ENCODE measurements at places on chromosomes 1 and 21.
A peak's percentile ranks its signal among the peaks of the same experiment; 100 is the strongest.

GRCh38 chr21:19853709-19854575, 1144.3 kb upstream of the NCAM2 start:
- no peak for DNase-seq

DNA sequence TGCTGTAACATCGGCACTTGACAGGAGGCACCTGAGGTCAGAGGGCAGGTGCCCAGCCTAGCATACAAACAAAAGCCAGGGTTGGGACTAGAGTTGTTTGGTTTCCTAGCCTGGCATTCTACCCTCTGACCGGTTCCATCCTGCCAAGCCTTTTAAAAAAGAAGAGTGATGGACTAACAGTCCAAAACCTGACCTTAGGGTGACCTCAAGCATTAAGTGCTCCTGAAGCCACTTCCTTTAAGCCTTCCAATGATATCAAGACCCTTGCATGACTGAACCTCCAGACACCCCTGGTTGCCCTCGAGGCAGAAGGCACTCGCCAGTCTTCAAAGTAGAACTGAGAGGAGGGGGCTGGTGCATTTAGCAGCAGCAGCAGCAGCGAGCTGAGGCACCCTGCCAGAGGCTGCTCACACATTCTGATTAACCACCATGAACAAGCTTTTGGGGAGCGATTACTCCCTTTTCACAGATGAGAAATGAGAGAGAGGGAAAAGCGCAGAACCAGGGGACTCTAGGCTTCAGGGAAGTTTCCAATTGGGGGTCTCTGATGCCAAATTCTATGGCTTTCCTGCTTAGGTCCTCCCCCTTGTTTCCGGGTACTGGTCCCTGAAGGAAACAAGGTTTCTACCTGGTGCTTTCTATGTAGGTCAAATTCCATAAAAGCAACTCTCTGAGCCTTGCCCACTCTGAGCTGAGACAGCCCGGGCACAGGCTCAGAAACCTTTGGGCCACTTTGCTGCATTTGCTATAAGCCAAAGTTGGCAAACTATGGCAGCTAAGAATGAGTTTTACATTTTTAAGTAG, 9.2 kb downstream of the SLC2A1 start:
- DNase-seq: no peak

DNA sequence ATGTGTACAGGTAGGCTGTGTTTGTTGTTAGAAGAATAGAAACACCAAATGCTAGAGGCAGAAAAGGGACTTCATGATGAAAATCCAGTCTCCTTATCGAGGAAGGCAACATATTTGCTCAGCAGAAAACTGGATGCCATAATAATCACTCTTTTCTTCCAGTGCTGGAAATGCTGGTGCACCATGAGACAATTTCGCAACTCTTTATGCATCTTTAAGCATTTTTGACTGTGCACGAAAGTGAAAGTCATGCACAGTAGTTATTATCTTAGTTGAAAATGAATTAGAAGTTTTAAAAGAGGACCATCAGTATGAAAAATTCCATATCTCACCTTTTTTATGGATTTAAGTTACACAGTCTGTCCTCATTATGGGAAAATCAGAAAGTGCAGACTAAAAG, 29.1 kb downstream of the SMYD2 start:
- DNase-seq: no peak

GRCh38 chr1:162709132-162709860, 77.0 kb downstream of the DDR2 start:
- DNase-seq: no peak

DNA sequence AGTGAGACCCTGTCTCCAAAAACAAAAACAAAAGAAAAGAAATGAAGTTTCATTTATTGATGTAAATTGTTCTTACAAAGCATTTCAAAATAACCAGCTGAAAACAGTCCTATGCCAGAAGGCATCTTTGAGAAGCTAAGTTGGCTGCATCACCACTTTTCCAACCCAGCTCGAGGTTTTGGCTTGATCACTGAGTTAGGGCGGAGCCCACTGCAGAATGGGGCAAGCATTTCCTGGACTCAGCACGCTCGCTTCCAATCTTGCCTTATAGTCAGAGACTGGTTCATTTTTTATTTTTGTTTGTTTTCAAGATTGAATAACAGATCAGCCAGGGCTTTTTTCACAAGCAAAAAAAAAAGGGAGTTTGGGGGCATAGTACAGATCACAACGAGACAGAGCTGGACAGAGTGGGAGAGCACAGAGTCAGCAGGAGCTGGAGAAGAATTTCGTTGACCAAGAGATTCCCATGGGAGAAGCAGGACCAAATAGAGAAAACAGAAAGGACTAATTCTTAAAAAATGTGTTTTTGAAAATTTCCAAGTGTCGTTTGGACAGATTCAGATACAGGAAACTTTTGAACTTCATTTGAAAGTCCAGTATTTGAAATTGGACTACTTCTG, 23.5 kb upstream of the COL6A1 start:
- DNase-seq: no peak

DNA sequence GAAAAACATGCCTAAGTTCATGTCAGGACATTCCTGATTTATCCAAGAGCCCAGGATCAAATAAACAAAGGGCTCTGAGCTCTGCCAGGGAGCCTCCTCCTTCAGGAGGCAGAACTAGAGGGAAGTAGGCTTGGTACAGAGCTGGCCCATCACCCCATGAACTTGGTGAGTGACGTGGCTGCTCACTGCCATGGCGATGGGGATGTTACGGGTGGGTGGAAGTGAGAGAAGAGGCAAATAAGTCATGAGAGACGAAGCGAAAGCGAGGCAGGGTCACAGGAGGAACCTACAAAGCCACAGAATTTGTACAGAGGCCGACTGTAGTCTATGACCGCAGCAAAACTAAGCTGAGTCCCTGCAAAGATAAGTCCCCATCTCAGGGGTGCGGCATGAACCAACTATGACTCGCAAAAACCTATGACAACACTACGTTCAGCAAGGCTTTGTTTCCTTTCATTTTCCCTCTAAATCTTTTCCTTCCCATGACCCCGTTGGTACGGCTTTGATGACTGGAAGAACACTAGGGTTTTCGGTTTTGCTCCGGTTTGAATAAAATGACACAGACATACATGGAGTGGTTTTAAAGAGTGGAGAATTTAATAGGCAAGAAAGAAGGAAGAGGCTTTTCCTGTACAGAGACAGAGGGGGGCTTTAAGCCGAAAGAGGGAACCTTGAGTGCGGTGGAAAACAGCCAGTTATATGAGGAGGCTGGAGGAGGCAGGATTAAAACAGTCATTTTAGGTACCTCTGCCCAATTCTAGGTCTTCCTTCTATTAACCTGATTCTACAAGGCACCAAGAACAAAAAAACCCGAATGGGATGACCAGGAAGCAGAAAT, 74.1 kb downstream of the CD46 start:
- DNase-seq: peak; percentile 39

- DNase-seq: no peak
These were observed 1.6 kb upstream of the PLA2G2C start for GRCh38 chr1:20187813-20188454.

DNA sequence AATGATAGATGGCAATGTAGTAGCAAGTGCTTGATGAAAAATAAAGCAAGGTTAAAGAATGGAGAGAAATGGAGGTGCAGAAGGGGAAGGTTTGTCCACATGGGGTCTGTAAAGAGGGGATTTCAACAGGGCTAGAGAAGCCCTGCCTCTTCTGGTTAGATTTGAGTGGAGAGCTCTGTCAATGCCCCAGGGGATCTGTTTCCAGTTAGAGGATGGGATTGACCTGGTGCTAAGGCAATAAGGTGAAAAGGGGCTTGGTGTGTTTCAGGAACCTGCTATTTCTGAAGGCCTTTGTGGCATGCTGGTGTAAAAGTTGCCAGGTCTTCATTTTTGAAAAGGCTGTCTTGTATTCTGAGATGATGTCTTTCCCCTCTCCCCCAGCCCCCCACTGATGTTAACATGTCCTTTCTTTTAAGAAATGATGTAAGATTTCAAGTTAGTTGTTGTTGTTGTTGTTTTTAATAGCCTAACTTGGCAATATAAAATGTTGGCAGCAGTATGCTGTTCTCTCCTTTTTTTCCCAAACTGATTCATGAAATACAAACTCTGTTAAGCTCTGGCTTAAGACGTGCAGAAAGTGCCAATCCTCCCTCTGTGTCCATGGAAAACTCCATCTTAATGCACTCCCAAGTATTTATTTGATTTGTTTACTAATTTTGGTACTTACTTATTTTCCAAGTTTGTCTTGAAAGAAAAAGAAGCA, 370.3 kb upstream of the ADGRL2 start:
- DNase-seq: no peak

GRCh38 chr21:44996501-44996921, 56.7 kb downstream of the SLX9 start:
- no peak for DNase-seq

DNA sequence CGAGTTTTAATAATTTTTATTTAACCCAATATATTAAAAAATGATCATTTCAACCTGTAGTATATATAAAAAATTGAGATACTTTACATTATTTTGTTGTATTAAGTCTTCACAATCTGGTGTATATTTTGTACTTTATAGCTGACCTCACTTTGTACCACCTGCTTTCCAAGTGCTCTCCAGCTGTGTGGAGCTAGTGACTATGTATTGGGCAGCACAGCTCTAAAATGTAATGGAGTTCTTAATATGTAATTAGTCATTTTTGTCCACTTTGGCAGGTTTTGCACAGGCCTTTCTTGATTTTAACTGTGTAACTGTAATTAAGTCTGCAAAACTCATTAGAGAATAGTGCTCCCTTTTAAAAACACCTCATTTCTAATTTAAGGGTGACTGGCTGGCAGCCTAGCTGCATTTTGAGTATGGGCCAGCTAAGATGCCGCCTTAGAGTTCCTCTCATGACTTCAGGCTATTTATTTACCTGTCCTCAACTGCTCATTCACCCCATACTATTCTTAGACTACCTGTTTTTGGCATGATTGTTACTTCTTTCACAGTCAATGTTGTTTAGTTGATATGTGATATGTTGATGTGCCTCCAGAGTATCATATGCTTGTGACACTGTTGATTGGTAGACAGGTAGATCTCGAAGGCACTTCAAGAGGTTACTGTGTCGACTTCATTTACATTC, 43.2 kb downstream of the ZYG11B start:
- DNase-seq: no peak

- DNase-seq: no peak
These were observed 128.3 kb downstream of the CASZ1 start for GRCh38 chr1:10667861-10668761.

DNA sequence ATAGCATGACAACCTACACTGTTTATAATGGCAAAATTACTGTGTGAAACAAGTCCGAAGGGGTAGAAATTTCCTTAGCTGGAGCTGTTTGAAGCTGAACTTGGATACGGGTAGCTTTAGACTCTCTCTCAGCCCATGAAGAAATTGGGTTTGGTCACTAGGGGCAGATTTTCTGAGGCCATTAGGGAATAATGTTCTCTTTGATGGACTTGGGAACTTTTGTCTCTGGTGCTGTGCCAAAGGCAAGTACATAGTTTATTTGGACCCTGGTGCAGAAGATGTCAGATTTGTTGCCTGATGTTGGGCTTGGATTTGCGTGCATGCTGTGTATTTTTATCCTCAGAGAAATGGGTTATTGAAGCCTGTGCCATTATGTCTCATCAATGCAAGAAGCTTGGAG, 109.6 kb downstream of the VPS13D start:
- no peak for DNase-seq

GRCh38 chr1:106534612-106535011, 521.9 kb upstream of the PRMT6 start:
- no peak for DNase-seq

DNA sequence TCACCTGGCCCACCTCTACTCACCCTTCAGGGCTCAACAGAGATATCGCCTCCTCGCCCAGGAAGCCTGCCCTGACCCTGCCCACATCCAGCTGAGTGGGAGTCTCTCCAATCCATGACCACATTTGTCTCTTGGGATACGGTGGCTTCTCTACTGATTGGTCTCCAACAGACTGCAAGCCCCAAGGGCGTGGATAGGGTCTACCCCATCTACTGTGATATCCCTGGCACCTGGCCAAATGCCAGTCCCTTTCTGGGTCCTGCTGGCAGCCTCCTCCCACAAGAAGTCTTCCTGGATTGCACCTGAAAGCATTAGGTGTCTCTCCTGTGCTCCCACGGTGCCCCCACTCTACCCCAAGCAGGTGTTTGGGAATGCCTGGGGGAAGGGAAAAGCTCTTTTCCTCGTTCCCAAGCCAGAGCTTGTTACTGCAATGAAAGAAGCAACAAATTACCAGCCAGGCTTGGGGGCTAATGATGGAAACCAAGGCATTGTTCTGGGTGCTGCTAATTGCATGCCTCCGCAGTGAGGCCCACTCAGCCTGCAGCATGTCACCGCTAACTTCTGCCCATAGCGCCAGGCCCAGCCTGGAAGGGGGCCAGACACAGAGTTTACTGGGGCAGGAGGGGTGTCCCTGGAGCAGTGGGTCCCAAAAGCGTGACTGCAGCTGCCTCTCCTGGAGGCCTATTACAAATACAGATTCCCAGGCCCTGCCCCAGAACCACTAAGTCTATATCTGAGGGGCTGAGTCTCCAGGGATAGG, 90.7 kb upstream of the IFFO2 start:
- DNase-seq: no peak

GRCh38 chr1:110554871-110555801, 36.2 kb upstream of the KCNA10 start:
- DNase-seq: peak; percentile 73

- no peak for DNase-seq
These were observed 43.7 kb upstream of the ADAMTS1 start for GRCh38 chr21:26888931-26889330.

DNA sequence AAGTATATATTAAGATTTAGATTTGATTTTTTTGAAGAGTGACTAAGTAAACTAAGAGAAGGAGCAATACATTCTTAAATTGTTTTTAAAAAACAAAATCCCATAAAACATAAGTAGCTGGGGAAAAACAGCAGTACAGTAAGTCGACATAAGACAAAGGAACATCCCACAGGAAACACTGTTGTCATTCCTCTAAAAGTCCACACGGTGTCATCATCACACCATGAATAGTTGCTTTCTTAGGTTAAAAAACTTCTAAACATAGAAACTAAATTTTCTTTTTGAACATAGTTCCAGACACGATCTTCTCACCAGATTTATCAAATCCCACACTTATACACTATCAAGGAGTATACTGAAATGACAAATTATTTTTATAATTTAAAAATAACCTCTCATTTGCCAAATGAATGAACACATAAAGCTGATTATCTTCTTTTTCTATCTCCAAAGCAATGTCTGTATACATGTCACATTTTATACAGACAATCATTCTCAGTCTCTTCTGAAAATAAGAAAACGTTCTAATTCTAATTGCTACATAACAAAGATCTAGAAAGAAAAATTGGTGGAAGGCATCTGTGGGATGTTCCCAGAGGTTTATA, 15.8 kb downstream of the ODF2L start:
- no peak for DNase-seq

- DNase-seq: no peak
These were observed 76.0 kb upstream of the CTTNBP2NL start for GRCh38 chr1:112320058-112320457.

DNA sequence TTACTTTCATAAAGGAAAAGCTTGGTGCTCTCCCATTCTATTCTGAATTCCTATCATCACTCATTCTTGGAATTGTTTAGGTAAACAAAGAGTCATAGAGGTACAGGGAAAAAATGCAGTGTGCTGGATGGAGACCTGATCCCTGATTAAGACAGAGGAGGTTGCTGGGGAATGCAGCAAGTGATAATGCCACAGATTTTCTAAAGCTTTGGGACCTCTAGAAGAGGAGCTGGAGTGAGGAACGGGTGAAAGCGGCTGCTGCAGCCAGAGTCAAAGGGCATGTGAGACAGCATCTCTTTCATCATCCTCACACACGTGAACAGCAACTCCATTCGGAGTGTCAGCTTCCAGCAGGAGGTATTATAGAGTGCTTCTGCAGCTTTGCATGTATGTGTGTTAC, 54.9 kb upstream of the DIPK1A start:
- no peak for DNase-seq
